DMS79 (cell line): ENCODE measurements at places on chromosomes 16 and 17.
A peak's percentile ranks its signal among the peaks of the same experiment; 100 is the strongest.

DNA sequence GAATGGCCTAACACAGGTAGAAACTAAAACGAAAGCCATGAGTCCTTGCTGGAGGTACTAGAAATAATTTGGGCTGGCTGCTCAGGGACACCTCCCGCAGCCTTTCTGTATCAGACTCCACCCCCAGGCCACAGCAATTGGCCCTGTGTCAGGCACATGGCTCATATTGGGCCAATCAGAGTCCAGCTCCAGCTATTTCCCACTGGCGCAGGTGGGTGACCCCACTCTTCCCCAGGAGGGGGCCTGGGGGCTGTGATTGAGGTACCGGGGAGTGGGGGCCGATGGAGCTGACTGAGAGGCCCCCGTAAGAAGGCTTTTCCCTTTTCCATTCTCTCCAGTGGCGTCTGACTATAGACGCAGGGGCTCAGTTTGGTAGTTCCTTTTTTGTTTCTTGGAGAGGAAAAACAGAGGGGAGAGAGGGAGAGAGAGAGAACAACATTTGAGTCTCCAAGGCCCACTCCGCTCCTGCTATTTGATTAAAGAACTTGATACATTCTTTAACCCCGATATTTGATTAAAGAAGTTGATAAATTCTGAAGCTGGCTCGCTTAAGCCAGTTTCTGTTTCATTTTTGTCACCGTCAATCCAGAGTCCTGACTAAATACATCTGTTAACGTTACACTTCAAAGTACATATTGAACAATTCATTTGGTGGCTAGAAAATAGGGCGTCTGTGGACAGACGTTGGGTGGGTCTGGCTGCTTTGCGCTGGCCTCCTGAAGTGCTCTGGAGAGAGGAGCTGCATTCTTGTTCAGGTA, 26.3 kb downstream of the FOXL1 start:
- no peak for DNase-seq

GRCh38 chr17:54172985-54173316, 350.2 kb downstream of the KIF2B start:
- no peak for DNase-seq

GRCh38 chr17:39213852-39214251, 11.9 kb downstream of the STAC2 start:
- no peak for DNase-seq

DNA sequence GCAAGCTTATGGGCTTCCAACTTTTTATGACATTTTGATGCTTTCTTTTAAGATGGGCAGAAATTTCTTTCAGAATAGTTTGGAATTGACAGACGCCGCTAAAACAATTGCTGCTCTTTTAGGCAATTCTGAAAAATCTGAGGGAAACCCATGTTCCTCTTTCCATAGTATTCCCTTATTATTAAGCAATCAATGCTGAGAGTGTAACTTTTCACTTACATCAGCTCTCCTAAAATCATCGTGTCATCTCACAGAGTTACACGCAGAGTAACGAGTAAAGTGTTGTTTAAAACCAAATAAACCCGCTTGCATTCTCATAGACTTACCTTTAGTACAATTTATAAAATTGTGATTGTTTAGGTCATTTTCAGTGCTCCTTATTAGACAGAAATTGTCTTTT, 150.6 kb downstream of the MAF start:
- DNase-seq, result no peak

- no peak for DNase-seq
Measured at GRCh38 chr17:5783269-5783668, 199.0 kb upstream of the NLRP1 start.

- peak; percentile 16 for DNase-seq
Measured at GRCh38 chr16:86016201-86016965, 117.4 kb downstream of the IRF8 start.

- DNase-seq, result no peak
Measured at GRCh38 chr17:66379996-66380395, 77.6 kb downstream of the PRKCA start.

GRCh38 chr17:36523113-36523512, 11.6 kb downstream of the MYO19 start:
- no peak for DNase-seq

GRCh38 chr17:65403626-65404025, 157.8 kb downstream of the AXIN2 start:
- DNase-seq, result no peak

DNA sequence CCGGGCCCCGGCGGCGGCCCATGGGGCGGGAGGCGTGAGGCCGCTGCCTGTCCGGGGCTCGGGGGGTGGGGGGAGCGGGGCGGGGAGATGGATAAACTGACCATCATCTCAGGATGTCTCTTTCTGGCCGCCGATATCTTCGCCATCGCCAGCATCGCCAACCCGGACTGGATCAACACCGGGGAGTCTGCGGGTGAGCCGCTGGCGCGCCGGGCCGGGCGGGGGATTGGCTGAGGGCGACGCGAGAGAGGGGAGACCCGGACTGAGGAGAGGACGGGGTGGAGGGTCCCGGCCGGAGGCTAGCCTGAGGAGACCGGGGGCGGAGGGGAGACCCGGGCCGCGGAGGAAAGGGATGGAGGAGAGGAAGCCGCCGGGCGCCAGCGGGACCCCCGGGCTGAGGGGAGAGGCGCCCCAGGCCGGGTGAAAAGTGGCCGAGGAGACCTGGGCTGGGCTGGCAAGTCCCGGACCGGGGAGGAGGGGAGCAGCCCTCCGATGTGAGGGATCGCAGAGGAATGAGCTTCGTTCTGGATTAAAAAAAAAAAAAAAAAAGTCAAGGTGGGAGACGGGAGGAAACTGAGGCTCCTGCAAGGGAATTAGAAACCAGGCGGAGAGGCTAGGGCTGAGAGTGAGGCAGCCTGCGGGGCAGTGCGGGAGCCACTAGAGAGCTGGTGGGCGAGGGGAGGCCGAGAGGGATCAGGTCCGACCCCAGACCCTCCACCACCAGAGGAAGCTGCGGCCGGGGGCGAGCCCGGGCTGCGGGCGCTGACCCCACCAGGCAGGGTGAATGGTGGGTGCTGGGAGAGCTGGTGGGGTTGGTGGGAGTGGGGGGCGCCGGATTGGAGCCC, 526 bp downstream of the MOSMO start:
- no peak for DNase-seq

GRCh38 chr17:9457005-9457404, 118.6 kb downstream of the STX8 start:
- DNase-seq, result no peak

DNA sequence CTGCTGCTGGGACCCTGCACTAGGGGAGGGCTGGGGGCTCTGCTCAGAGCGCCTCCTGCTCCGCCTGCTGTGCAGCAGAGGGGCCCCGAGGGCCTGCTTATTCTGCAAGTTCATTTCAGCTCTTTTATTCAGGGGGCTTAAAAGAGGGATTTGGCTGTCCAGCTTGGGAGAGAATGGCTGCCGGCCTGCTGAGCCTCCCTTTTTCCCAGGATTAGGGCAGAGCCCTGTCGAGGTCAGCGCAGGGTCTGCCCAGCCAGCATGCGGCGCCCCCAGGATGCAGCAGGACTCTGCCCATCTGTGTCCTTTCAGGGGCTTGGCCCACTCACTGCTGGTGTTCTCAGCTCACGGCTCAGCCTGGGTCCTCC, 1.1 kb downstream of the SMIM5 start:
- DNase-seq, result no peak

GRCh38 chr16:2278272-2278608, 10.3 kb upstream of the RNPS1 start:
- no peak for DNase-seq

DNA sequence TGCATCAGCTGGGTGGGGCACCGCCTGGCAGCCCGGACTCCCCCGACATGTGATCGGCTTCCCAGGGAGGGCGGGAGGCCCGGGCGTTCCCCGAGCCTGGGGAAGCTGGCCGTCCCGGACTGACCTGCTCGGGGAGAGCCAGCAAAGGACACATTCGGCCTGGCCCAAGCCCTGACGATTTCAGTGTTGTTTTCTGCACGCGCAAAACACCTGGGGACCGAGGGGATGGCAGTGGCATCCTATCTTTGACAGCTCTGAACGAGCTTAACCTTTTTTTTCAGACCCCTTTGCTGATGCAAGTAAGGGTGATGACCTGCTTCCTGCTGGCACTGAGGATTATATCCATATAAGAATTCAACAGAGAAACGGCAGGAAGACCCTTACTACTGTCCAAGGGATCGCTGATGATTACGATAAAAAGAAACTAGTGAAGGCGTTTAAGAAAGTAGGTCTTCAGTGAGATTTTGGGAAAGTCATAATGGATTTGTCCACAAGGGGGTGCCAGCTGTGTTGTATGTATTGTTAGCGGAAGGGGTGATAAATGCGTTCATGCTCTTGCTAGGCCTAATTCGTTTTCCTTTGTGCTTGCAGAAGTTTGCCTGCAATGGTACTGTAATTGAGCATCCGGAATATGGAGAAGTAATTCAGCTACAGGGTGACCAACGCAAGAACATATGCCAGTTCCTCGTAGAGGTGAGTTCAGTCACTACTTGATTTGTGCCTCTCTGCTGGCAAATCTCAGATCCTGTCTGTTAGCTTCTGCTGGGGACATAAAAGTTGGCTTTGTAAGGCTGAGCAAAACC, 1.0 kb downstream of the EIF1 start:
- DNase-seq, result no peak

DNA sequence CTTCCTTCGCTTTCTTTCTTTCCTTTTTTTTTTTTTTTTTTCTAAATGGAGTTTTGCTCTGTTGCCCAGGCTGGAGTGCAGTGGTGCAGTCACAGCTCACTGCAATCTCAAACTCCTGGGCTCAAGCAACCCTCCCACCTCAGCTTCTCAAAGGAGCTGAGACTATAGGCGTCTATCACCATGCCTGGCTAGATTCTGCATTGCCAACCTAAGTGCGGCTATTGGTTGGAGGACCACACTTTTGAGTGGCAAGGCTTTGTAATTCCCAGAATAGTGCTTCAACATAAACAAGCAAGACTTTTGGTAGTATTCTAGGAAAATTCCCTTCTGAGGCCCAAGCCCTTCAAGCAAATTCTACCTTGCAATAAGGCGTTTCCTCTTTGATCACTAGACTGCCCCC, 107.8 kb downstream of the YPEL2 start:
- DNase-seq, result peak; percentile 41

DNA sequence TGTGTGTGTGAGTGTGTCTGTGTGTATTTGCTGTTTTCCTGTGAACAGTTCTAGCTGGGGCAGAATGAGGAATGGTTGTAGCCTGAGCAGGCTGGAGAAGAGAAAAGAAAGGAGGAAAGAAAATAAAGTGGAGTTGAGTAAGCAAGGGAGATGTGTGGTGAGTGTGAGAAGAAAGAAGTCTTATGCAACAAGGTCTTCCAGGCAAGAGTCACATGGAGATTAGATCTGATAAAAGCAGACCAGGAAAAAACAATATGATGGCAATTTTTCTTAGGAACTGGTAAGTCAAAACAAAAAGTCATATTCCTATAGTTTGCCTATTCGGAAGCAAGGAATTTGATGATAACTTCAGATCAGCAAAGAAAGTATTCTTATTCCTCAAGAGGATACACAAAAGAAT, 125.0 kb downstream of the HS3ST3A1 start:
- no peak for DNase-seq

DNA sequence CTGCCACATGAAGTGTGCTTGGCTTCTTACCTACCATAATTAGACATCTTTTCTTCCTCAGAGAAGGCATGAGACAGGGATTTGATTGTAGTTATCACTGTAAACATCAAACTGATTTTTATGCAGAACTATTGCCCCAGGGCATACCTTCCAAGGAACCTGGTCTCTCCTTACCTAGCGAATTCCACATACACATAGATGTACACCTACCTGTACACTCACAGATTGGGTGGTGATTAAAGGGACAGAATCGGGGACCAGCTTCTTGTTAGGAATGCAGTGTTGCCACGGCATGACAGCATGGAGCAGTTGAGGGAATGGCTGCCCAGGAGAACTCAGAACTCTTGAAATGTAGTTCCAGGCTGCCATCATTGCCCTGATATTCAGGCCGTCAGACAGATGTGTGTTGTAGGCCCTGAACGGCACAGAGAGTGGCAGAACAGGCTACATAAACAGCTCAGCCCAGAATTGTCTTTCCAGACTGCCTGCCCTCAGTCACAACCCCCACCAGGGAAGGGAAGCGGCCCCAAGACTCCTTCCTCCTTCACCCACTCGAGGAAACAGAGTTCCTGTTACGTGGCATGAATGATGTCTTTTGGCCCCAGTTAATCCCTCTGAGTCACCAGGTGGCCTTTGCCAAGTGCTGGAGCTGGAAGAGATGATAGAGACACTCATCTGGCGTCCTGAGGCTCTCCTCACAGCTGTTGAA, 17.8 kb upstream of the NAGLU start:
- no peak for DNase-seq

DNA sequence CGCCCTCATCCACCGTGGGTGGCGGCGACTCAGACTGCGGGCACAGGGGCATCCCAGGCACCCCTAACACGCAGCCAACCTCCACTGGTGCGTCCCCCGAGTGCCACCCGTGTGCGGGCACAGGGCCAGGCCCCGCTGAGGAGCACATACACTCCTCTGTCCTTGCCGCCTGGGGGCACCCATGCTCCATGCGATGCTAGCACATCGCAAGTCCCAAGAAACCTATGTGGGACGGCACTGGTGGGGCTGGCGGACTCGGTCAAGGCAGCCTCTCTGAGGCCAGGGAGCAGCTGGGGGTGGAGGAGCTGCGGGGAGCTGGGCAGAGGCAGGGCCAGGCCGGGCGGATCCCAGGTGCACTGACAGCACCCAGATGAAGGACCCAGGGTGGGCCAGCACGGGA, 4.0 kb downstream of the ZNF598 start:
- DNase-seq, result peak; percentile 29

DNA sequence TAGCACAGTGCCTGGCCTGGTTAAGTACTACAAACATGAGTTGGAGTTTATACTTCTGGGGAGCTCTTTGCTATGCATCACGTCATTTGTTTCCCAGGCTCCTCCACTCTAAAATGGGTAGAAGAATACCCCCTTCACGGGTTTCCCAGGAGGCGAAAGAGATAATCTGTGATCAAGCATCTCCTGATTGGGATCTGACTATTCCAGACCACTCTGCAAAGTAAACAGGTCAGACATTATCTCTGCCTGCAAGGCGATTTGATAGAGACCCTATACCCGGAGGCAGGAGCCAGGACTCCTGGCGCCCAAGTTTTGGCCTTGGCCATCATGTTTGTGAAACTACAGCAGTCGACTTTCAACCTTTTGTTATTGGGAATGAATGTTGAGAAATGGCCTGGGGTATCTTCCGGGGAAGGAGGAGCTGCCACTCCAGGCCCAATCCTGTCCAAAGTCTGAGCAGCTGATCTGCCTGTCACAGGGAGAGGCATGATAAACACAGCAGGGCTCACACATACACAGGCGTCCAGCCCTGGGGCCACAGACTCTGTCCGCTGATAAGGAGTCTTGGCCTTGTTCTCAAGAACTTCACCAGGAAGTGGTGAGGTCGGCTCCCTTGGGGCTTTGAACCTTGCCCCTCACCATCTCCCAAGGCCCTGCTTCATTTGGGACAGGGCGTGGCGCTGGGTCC, 199.9 kb downstream of the MAF start:
- DNase-seq, result no peak
